NK-92 treated with Interleukin-12 subunit alpha and Interleukin-12 subunit beta, amount 100 ng/mL, for 24 hours (cell line): ENCODE measurements at places on chromosomes 11 and 22.

DNA sequence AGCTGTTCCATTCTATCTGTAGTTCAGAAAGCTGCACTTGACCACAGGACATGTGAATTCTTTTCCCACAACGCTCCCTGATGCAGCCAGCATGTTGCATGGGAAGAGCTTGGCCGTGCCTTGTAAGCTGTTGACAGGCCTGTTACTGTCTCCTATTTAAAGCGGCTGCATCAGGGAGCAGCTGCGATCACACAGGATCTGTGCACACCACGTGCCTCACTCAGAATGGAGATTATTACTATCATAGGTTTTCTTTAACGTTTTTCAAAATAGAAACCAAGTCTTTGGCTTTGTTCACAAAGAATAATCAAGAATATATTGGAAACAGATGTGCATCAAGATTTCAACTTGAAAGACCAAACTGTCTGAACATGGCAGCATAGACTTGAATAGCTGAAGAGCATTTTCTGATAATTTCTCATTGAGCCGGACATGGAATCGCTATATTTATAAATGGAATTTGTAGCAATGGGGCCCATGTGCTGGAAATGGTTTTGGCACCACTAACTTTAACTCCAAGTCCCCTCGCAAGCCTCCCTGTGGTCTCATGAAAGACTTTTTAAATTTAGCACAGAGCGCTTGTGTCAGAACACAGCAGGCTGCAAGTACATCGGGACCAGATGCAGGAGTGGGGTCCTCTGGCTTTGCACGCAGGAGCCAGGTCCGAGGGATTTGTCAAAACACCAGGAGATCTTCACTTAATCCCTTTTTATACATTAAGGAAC lies 40.8 kb upstream of the MYO18B start:
- no peak for DNase-seq

GRCh38 chr11:17741487-17741886 lies 6.9 kb downstream of the KCNC1 start:
- DNase-seq = no peak

DNA sequence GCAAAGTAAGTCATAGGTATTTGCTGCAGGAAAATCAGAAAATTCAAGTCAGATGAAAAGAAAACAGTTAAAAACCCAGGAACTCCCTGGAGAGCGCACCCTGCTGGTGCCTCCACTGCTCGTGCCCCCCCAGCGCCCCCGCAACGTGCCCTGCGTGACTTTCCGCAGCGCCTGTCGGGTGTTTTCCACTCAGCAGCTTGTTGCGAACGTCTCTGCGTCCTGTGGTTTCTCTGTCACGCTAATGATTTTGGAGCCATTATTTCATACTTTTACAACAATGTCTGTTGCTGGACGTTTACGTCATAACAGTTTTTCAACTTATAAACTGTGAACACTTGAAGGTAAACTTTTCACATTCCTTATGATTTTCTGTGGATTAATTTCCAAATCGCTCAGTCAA lies 5.0 kb downstream of the CRELD2 start:
- DNase-seq = no peak

DNA sequence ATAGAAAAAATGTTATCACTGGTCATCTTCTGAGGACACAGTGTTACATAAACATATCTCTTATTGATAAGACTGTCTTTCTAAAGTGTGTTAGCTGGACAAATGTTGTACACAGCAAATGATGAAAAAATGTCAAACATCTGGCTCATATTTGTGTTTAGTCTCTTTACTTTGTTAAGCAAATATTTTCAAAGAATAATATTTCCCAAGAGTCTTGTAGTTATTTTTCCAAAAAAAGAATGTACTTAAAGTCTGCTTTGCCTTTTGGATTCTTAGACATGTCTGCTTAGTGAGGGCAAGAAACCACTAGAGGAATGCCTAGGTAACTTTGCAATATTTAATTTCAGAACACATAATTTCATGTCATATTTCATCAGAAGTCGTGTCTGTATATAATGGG lies 23.9 kb upstream of the CCDC179 start:
- no peak for DNase-seq

DNA sequence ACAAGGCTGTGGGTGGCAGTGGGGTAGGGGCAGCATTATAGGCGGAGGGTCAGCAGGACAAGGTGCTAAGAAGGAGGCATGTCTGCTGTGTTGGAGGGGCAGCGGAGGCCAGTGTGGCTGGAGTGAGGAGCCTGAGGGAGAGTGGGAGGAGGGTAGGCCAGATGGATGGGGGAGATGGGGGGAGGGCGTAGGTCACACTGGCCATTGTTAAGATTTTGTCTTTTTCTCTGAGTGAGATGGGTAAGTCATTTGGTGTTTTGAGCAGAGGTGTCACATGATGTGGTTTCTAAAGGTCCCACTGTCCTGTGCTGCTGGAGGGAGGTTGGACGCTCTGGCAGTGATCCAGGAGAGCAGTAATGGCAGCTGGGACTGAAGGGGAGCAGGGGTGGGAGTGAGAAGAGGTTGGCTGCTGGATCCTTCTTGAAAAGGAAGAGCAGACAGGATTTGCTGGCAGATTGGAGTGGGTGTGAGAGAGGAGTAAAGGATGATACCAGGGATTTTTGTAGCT lies 9.8 kb downstream of the PPP6R3 start:
- no peak for DNase-seq

- DNase-seq = no peak
These were observed 3.0 kb downstream of the KCNJ11 start for GRCh38 chr11:17385492-17385891.
